Stimulated activated CD4-positive, alpha-beta T cell treated with anti-CD3 and anti-CD28 coated beads, Interleukin-4, amount 100 ng/mL, for 48 hours (primary cell): ENCODE measurements at places on chromosomes 3 and 15.

- DNase-seq, result no peak
Measured at GRCh38 chr3:6512172-6512800, 348.6 kb upstream of the GRM7 start.

DNA sequence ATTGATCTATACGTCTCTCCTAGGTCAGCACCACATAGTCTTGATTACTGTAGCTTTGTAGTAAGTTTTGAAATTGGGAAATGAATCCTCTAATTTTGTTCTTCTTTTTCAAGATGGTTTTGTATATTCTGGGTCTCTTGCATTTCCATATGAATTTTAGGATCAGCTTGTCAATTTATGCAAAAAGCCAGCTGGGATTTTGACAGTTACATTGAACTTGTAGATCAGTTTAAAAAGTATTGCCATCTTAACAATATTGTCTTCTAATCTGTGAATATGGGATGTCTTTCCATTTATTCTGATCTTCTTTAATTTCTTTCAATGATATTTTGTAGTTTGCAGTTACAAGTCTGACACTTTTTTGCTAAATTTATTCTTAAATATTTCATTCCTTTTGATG, 5.6 kb upstream of the PRR23E start:
- DNase-seq, result no peak

DNA sequence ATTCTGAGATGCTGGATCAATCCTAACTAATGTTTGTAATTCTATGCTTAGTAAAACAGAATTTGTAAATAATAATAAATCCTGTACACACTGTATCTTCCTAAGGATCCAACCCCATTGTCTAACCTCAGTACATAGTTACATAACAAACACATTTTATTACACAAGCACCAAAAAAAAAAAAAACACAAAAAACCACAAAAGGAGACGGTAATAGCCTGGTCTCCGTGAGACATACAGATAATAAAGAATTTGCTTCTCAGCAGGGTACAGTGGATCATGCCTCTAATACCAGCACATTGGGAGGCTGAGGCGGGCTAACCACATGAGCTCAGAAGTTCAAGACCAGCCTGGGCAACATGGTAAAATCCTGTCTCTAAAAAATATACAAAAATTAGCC, 558.7 kb downstream of the MAGI1 start:
- no peak for DNase-seq

- DNase-seq, result no peak
Measured at GRCh38 chr15:31438601-31439265, 112.1 kb downstream of the KLF13 start.

- no peak for DNase-seq
Measured at GRCh38 chr3:60388731-60389130, 862.5 kb downstream of the FHIT start.

DNA sequence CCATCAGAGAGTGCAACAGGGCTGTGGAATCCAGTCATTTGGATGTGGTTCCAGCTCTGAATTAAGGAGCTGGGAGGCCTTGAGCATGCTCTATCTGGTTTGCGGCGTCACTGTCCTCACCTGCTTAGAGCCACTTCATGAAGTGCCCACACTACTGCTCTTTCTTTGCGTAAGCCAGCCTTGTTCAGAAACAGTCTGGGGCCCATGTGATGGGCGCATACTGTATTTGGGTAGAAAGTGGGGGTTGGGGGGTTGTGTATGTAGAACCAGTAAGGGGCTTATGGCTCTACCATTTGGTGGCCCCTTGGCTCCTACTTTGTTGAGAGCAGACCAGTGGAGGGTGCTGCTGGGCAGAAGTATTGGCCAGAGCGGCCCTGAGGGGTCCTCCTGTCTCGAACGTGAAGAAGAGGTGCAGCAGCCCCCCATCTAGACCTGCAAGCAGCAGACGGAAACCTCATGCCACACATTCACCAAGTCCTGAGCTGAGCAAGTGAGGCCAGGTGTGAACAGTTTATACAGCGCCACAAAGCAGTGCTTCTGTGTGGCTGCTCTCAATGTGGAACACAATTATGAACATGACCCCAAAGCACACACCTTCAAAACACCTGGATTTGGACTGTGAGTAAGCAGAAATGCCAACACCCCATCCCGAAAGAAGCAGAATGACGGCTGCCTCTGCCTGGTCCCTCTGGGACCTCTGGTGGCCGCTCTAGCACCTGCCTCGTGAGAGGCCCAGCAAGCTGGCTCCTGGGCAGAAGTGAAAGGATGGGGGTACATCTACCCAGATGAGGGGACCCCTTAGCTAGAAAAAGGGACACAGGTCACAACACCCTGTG, 26.6 kb downstream of the SRPRB start:
- DNase-seq, result no peak

GRCh38 chr3:5675319-5675718, 487.8 kb downstream of the EDEM1 start:
- no peak for DNase-seq

GRCh38 chr3:125683067-125683829, 88.0 kb upstream of the OSBPL11 start:
- DNase-seq, result no peak

DNA sequence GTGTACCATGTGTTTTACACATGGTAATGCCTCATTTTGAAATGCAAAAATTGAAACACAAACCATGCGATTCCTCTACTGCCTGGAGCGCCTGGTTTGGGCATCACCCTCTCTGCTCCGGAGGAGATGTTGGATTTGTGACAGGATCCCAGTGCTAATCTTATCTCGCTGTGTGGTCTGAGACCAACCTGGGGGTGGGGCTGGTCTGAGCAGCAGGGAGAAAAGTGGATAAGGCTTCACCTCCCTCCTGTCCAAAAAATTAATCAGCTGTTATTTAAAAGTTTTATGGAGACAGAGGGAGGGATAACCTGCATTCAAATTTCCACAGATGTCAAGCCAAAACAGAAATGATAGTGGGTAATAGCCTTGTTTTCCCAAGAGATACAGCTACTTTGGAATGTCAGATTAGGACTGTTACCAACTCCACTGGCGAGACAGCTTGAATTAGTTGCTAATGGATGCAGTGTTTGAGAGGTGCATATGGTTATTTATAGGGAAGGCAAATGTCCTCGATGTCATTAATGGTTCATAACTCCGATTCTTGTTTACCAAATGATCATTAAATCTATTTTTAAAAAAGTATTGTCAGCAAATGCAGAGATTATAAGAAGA, 54.0 kb upstream of the SKOR1 start:
- no peak for DNase-seq

DNA sequence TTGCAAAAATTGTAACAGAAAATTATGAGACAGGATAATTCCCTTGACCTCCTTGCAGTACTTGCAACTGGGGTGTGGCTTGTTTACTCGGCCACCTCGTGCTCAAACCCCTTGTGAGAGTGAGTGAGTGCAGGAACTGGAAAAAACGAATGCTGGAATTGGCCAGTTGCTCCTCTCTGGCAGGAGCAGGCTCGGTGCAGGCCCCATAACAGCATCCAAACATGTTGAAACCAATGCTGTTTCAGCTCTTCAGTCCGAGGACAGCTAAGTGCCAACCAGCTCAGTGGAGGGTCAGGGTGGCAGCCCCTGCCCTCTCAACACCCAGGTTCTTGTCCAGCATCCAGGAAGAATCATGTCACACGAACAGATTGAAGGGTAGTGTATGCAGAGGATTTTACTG, 36.9 kb downstream of the METTL6 start:
- DNase-seq, result no peak

DNA sequence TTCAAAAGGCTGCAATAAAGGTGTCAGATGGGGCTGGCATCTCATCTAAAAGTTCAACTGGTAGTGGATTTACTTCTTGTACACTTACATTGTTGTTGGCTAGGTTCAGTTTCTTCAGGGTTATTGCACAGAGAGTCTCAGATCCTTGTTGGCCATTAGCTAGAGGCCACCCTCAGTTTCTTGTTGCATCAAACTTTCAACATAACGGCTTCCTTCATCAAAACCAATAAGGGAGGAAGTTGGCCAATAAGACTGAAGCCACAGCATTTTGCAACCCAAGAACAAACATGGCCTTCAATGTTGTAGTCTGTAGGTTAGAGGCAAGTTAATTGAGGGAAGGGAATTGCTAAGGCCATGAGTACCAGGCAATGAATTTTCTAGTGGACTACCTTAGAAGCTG, 218.0 kb downstream of the ZBBX start:
- no peak for DNase-seq

DNA sequence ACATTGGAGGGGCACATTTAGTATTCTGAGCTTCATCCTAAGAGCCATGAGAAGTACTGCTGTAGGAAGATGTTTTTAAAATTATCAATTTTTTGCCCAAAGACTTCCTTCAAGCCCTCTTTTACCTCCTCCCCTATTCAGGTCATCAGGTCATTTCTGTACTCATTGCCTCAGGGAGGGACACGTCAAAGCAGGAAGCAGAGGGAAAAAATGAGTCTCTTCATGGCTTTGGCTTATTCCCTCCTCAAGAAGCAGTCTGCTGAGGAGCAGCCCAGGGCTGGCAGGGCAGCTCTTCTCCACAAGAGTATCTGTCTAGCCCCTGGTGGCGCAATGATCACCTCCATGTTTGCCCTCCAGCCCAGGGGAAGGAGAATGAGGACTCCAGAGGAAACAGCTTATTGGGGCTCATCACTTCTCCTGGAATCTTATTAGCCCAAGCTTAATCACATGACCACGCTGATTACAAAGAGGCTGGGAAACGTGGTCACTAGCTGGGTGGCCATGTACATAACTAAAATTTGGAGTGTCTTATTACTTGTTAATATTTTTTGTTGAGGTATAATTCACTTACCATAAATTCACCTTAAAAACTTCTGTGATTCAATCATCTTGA, 44.2 kb upstream of the GATA2 start:
- DNase-seq, result no peak

- no peak for DNase-seq
Measured at GRCh38 chr15:92651877-92652575, 3.5 kb downstream of the FAM174B start.

DNA sequence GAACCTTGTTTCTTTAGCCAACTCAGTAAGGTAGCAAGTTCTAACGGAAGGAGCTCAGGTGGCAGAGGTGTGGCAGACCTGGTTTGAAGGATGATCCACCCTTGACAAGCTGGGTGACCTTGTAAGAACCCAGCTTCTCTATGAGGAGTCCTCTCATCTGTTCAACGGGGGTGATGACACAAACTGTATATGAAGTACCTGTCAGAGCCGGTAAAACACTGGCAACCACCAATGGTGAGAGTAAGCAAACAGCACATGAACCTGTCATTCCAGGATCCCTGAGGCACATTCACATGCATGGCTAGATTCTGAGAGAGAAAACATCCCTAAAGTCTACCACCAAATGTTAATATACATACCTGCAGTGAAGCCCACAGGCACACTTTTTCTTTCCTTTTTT, 2.4 kb downstream of the SCAP start:
- DNase-seq, result no peak

- DNase-seq, result no peak
Measured at GRCh38 chr3:33062866-33063265, 34.1 kb downstream of the GLB1 start.

- no peak for DNase-seq
Measured at GRCh38 chr3:39502838-39503145, 35.3 kb downstream of the MOBP start.

- DNase-seq, result no peak
Measured at GRCh38 chr3:135491491-135492205, 473.9 kb upstream of the PPP2R3A start.

DNA sequence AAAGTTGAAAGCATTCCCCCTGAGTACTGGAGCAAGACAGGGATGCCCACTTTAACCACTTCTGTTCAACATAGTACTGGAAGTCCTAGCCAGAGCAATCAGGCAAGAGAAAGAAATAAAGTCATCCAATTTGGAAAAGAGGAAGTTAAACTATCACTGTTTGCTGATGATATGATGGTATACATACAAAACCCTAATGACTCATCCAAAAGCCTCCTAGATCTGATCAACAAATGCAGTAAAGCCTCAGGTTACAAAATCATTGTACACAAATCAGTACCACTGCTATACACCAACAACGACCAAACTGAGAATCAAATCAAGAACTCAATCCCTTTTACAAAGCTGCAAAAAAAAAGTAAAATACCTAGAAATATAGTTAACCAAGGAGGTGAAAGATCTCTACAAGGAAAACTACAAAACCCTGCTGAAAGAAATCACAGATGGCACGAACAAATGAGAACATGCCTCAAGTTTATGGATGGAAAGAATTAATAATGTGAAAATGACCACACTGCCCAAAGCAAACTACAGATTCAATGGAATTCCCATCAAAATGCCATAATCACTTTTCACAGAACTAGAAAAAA, 40.3 kb downstream of the RPL39L start:
- DNase-seq, result no peak

- DNase-seq, result no peak
Measured at GRCh38 chr3:133506215-133506901, 67.1 kb upstream of the CDV3 start.

DNA sequence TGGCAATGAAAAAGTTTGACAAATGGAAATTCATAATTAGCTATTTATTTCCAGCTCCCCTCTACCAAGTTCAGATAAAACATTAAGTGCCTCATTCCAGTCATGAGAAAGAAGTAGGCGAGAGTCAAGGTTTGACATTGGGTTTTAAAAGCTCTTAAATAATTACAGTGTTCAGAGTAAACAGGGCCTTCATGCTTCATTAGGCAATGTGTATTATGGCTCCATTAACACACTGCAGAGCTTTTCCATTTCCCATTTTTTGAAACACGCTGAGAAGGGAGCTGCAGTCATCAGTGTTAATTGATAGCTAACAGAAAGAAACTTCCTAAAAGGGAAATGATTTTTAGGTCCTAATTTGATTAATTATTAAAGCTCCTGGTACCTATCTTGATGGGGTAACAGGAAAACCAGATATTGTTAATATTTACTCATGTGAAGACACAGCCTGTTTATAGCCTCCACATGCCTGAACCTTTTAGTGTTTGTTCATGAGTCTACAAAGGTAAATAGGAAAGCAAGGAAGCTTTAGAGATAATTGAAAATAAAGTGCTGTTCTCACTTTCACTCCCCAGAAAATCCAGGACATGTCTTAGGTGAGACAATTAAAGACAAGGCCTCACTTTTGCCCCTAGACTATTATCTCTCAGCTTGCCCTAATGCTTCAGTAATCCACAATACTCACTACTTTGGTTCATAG, 28.7 kb downstream of the SST start:
- DNase-seq, result no peak

DNA sequence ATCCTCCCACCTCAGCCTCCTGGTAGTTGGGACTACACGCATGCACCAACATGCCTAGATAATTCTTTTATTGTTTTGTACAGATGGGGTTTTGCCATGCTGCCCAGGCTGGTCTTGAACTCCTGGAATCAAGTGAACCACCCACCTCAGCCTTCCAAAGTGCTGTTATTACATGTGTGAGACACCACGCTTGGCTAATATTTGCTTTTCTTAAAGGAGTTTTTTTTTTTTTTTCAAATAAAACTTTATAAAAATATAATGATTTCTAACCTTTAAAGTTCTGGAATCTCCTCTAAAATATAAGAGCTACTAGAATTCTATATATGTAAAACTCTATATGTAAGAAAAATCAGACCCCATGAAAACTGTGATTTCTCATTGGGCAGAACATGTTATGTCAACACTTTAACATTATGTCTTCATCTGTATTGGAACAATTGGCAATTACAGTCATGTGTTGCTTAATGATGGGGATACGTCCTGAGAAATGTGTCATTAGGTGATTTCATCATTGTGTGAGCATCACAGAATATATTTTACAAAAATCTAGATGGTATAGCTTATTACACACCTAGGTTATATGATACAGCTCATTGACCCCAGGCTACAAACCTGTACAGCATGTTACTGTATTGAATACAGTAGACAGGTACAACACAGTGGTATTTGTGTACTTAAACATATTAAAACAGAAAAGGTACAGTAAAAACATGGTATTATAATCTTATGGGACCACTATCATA, 377.0 kb downstream of the PLCL2 start:
- DNase-seq, result no peak
